ENCODE measurements at places on chromosomes 6 and 20. TPM values are rescaled to one million over a fixed set of nuclear protein-coding genes. Genes with fewer than 3 reads are reported as not detected.

The NKAIN2 gene
- 5.2 TPM for polyA plus RNA-seq

- DNase-seq: no peak
These were observed 45.5 kb downstream of the MRPL14 start for GRCh38 chr6:44081753-44082152.

GRCh38 chr20:645318-646106 lies 7.5 kb downstream of the SRXN1 start:
- DNase-seq: peak; percentile 84

DNA sequence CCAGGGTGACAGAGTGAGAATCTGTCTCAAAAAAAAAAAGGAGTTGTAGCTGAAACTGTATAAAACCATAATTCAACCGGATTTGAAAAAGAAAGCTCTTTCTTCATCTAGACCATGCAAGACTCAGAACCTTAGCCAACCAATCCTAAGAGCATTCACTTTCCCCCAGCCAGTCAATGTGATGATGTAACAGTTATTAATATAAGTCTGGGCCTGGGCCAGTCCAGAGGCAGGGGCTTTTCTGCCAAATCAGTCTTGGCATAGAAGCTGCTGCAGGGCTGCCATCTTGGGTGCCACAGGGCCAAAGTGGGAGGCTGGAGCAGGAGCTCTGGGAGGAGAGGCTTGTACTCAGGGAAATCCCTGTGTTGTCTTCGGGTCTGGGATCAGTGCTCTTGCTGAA lies 288.4 kb downstream of the CLIC5 start:
- DNase-seq: no peak

- DNase-seq: no peak
These were observed 180.1 kb upstream of the CST7 start for GRCh38 chr20:24768713-24769601.

All from hindlimb muscle (tissue), 1 donor.